ENCODE measurements at places on chromosomes 2 and 18.

DNA sequence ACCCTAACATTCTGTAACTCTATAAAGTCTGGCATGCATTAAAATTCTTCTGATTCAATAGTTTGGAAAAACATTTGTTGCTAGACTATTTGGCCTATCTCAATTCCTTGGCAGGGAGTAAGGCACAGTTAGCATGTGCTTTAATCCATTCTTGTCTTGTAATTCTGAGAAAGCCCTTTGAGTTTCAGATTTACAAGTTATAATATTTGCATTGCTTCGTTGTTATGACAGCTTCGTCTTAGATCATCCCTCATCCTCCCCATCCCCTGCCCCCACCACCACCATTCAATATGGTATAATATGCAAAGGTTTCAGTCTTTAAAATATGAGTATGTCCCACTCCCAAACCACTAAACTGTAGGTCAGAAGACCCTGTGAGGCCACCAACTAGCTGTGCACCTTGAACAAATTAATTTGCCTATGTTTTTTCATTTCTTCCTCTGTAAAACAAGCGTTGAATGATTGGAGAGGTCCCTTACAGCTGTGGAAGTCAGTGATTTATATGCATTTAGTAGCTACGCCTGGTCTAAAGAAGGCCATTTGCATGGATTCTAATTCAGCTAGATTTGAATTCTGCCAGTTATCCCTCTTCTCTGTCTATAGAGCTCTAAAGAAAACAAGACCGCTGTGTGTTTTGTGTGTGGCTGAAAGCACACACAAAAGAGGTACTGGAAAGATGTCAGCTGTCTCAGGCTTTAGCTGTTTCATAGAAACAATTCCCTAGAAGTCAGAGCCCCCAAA is 591 bp downstream of the C2orf80 start:
- DNase-seq = no peak

DNA sequence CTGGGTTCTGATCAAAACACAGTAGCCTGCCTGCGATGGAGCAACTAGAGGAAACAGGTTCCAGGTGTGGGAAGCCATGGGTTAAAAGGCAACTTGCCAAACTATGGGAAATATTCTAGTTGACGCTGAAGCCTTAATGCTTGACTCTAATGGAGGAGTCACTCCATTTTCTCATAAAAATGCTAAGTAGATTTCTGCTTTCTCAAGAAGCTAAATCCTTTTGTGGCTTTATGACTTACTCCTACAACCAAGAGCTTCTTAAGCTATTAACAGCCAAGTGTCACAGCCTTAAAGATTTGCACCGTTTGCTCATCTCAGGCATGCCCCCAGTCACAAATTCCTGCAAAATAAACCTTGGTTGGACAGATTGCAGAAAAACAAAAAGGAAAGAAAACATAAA is 25.2 kb downstream of the ANKRD44 start:
- no peak for DNase-seq

GRCh38 chr18:64171576-64171975 is 22.7 kb upstream of the LINC00305 start:
- no peak for DNase-seq

DNA sequence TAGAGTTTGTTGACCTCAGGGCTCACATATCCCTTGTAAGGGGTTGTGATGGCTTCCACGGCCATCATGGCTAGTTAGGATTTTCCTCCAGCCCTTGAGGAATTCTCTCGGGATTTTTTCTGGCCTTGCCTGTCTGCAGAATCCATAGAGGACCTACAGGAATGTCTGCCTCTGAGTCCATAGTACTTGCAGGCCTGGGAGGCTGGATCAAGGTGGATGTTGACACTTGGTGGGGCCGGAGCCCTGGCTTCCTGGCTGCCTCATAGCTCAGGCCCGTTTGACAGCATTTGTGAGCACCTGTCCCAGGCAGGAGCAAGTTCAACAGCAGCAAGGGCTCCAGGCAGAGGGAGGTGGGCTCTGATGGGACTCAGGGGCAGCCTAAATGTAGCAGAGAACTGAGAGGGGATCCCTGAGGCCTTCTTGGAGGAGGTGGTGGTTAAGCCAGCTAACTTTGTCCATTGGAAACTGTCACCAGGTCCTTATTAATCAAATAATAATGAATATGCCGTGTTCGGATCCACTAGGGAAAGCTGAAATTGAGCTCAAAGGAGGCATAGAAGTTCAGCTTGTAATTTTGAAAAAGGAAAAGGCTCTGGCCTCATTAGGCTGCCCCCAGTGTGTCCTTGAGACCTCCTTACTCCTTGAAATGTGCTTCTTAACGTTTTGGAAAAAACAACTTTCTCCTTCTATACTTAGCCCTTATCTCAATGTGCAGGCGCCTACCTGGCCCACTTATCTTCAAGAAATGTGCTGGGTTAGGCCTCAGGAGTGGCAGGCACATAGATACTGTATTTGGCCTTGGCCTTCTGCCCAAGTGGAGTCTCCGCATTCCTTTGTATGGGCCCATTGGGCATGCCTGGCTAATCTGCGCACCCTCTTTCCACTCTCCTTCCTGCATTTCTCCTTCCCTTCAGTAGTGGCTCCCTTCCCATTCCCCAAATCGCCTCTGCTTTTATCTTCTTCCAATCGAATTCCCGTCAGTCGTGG is 66.9 kb downstream of the HPCAL1 start:
- no peak for DNase-seq

GRCh38 chr18:45571714-45572113 is 43.6 kb upstream of the SLC14A2 start:
- no peak for DNase-seq

- no peak for DNase-seq
Observed at GRCh38 chr2:240258685-240259084, 118.2 kb upstream of the OTOS start.

DNA sequence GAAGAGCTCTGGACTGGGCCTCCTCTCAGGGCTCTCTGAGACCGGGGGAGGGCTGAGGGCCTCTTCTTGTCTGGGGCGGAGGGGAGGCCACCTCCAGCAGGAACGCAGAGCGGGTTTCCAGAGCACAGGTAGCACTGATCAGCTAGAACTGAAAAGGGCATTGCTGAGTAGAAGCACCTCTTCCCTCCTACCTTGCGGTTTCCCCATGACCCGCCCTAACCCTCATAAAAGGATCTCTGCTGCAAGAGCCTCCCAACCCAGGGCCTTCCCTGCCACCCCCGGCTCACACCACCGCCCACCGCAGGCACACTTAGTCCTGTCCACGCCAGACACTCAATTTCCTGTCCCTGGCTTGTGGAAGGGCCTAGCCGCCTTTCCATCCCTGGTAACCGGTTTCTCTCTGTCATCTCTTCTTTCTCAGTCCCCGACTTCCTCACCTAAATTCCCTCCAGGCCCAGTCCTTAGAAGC is 966 bp downstream of the ADCY3 start:
- DNase-seq = no peak

- DNase-seq = no peak
Observed at GRCh38 chr18:62027914-62028520, 135.2 kb upstream of the RNF152 start.

GRCh38 chr18:37188016-37188791 is 359.3 kb downstream of the KIAA1328 start:
- DNase-seq = no peak

GRCh38 chr18:46247942-46248341 is 143.8 kb downstream of the HAUS1 start:
- DNase-seq = no peak

GRCh38 chr2:55957142-55957541 is 33.6 kb upstream of the EFEMP1 start:
- no peak for DNase-seq

Measured in NCI-H2081 treated with DMSO at 0.1 percent for 48 hours (cell line).